ENCODE measurements at places on chromosomes 1 and 21. TPM values are rescaled to one million over a fixed set of nuclear protein-coding genes. Genes with fewer than 3 reads are reported as not detected.

Gene OPTC
- not detected for total RNA-seq

Gene GLIS1
- total RNA-seq: not detected

Gene RBP7
- total RNA-seq: 21.1 TPM

Gene MEGF6
- total RNA-seq: 24.0 TPM

Gene CGN
- total RNA-seq: 0.87 TPM

DNA sequence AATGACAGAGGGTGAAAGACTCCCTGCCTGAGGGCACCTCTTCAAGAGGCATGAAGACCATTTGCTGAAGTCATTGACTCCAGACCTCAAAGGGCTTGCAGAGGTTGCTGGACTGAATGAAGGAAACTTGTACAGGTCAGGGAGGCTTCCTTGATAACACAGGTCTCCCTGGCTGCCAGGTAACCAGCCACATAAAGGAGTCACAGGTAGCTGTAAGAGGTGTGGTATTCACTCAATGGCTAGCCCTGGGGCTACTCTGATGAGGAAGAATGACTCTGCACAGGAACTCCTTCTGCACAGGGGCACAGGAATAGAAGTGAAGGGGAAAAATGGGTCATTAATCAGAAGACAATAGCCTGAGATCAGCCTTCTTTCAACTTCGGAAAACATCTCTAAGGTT lies 187.5 kb downstream of the LMX1A start:
- H3K4me3 ChIP-seq: no peak overlapping the region
- H3K27me3 ChIP-seq: no peaks in the 10 kb centered on the region
- H3K4me1 ChIP-seq: no peaks in the 10 kb centered on the region
- no peak overlapping the region for H3K27ac ChIP-seq

DNA sequence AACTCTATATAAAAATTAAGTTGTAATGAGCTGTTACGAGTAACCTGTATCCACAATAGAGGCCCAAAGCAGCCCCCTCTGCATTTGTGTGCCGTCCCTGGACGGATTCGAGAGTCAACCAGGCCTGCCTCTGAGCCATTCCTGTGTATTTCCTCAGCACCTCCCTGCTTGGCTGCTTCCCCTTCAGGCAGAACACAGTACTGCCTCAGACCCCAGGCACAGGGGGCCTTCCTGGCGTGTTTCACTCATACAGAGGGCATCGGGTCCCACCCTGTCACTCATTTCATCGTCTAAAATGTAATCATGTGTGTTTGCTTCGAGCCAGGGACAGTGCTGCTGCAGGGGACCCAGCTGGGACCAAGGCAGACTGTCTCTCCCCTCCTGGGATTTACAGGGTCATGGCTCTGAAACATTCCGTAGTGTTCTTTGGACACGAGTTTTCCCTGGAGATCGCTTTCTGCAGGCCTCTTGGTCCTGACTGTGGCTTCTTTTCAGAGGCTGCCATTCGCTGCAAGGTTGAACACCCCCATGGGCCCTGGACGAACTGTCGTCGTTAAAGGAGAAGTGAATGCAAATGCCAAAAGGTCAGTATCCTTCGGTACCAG lies 19.4 kb downstream of the LGALS8 start:
- no peak overlapping the region for H3K4me3 ChIP-seq
- no peak overlapping the region for H3K27ac ChIP-seq
- H3K36me3 ChIP-seq: peaks cover 100% of the 10 kb centered on the region

GRCh38 chr1:200866521-200866920 lies 6.3 kb upstream of the GPR25 start:
- H3K36me3 ChIP-seq: no peaks in the 10 kb centered on the region
- no peaks in the 10 kb centered on the region for H3K27me3 ChIP-seq
- H3K27ac ChIP-seq: no peak overlapping the region
- no peak overlapping the region for H3K4me3 ChIP-seq
- peaks cover 17% of the 10 kb centered on the region for H3K4me1 ChIP-seq

- H3K27me3 ChIP-seq: no peaks in the 10 kb centered on the region
- no peaks in the 10 kb centered on the region for H3K4me1 ChIP-seq
- no peak overlapping the region for H3K4me3 ChIP-seq
- H3K27ac ChIP-seq: peak overlapping the region; percentile 51
These were observed 1.1 kb upstream of the KCNT2 start for GRCh38 chr1:196609370-196609737.

- DNase-seq: no peak
- peaks cover 6% of the 10 kb centered on the region for H3K36me3 ChIP-seq
- no peak overlapping the region for H3K4me3 ChIP-seq
- H3K4me1 ChIP-seq: peaks cover 38% of the 10 kb centered on the region
These were observed 16.0 kb downstream of the TNFSF4 start for GRCh38 chr1:173191011-173191705.

DNA sequence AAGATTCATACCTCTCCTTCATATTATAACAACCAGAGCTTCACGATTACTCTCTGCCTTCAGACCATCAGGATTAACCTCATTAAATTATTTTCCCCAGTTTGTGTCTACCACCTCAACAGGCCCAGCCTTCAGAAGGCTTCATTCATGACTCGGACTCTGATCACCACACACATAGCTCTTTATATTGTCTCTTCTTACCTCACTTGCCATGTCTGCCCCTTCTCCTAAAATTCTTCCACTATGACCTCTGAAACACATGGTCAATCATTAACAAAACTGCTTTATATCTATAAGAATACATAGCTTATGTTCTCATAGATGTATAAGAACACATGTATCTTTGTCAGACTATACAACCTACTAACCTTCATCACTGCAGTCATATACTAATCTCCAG lies 79.8 kb downstream of the USP1 start:
- H3K4me3 ChIP-seq: no peak overlapping the region
- no peak overlapping the region for H3K27ac ChIP-seq
- H3K27me3 ChIP-seq: no peaks in the 10 kb centered on the region

Data from spleen (tissue), 13 donors.